NCI-H1105 treated with DMSO at 0.1 percent for 48 hours (cell line): ENCODE measurements at places on chromosomes 6 and 20.
A peak's percentile ranks its signal among the peaks of the same experiment; 100 is the strongest.

DNA sequence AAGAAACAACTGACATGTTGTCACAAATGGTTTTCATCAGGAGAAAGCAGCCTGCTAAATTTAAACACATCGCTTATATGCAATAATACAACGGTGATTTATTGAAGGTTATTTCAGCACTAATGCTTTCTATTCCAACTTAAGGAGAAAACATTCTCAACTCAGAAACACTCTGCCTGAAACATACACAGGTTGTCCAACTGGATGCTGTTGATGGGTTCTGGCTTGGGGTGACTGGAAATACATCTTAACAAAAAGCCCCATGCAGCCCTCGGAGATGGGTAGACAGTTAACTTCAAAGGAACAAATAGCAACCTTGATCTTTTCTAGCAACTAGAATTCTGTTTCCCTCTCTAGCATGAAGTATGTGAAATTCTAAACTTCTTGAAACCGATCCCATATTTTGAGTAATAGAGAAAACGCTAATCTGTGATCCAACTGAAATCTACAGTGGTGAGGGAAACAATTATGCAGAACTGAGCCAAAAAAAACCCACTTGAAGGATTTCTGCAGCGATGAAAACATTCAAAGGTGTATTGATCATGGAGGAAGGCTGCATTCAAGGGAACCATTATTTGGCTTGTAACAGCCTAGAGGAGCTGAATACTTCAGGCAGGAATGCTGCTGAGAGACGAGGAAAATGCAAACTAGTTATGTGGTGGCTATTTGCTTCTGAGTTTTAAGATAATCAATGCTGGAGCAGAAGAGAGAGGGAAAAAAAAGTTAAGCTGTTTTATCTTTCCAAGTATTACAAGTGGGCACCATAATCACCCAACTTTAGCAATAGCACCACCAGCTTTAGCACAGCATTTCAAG lies 6.9 kb downstream of the ZMYND8 start:
- DNase-seq: peak; percentile 21

DNA sequence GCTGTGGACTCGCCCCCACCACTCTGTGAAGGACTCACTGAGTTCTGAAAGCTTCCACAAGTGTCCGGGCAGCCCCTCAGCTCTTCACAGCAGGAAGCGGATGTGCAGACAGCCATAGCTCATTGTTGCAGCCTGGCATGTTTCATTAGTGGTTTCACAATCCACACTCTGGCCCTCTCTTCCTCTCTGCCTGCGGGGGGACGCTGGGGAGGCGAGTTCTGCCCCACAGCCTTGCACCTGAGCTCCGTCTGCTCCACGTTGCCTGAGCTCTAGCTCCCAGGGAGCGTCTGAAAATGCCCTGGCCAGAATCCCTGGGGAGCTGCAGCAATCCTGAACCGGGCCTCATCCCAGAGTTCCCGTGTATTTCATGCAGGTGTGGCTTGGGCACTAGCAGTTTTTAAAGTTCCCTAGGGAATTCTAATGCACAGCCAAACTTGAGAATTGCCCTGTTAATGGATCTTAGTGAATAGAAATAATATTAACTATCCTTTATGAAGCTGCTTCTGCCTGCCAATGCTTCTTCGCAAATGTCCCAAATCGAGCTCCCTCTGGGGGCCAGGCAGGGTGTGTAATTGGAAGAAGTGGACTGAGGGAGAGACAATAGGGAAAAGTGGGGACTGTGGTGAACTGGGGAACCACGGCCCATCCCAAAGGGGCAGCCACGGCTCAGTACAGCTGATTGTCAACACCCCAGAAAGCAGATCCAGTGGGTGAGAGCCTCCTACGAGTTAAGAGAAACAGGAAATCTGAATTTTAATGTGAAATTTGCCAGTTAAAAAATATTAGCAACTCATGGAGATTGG lies 51.5 kb downstream of the CTCFL start:
- peak; percentile 12 for DNase-seq

DNA sequence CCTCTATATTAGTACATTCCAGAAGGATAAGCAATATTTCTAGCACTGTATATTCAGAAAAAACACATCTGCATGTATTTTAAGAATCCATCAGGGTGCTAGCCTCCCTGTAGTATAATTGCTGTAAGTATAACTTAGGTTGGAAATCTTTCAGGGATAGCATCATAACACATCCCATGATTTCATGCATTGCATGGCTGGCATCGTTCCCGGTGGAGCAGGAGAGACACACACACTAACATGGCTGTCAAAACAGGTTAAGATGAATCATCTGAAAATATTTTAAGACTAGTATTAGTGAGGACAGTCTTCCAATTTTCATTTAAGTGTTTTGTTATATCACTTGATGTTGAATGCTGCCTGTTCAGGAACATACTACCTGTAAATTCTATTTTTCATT lies 32.1 kb upstream of the CENPW start:
- DNase-seq: no peak

- no peak for DNase-seq
Measured at GRCh38 chr6:139547122-139547776, 172.8 kb upstream of the CITED2 start.

- DNase-seq: no peak
Measured at GRCh38 chr6:31592396-31592771, 422 bp downstream of the NCR3 start.

DNA sequence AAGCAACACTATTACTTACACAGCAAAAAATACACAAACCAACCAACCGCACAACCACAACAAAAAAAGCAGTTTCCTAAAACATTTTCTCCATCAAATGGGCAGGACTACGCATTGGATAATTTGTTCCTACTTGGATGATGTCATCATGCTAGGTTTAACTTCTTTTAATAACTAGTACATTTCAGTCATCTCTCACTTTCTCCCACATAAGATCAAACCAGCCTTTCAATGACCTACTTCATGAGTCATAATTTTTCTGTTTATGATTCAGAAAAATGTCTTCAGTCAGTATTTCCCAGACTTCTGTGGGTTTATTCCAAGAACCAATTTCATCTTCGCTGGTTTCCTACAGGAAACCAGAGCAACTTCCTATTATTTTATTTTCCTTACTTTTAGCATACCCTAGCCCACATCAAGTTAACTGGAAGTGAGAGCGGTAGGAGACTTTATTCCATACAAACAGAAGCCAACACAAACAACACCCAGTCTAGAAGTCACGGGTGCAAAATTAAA lies 134.2 kb downstream of the GMDS start:
- DNase-seq: no peak

- DNase-seq: no peak
Measured at GRCh38 chr6:144075187-144075586, 20.2 kb downstream of the SF3B5 start.

- DNase-seq: no peak
Measured at GRCh38 chr20:19692100-19692499, 66.0 kb upstream of the RIN2 start.

DNA sequence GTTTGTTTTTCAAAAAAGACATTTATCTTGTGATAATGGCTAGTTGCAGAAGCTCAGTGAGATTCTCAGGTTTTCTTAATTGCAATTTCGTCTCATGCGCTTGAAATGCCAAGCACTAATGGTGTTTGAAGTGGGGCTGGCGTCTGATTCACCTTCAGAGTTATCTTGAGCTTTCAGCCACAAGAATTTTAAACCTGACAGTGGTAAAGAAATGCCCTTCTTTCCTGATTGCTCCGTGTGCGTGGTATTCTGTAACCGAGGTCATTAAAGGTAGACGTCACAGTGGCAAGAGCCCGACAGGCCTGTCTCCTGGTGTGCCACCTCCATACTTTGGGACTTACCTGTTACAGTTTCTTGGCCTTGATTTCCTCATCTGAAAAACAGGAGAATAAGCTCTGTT lies 126.5 kb upstream of the QKI start:
- no peak for DNase-seq

DNA sequence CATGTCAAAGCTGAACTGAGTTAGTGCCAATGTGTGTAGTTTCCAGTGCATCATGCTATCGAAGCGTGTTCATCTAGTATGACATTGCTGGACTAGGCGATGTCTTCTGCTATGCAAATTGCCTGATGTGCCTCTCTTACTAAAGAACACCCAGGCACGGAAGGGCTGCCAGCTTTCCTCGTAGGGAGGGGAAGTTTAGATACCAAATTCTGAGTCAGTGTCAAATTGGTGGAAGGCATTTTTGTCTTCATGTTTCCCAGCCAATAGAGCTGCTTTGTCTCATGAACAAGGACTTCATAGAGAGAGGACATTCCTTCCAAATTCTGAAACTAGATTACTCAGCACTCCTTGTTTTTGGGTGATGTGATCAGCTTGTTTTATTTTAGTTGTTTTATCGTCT lies 320.1 kb downstream of the BTBD3 start:
- no peak for DNase-seq

DNA sequence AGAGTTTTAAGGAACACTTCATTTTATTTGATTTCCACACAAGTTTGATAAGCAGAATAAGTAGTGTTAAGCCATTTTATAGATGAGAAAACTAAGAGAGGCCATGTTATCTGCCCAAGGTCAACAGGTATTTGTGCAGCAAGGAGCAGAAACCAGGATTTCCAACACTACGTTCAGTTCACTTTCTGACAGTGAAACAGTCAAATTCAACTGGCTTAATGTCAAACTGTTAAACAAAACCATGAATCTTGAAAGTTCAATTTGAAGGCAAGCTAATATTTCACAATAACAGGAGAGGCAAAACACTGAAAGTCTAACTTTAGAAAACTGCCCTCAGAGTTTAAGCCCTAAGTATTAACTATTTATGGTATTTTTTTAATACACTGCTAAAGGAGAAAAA lies 32.6 kb downstream of the DTNBP1 start:
- DNase-seq: no peak

DNA sequence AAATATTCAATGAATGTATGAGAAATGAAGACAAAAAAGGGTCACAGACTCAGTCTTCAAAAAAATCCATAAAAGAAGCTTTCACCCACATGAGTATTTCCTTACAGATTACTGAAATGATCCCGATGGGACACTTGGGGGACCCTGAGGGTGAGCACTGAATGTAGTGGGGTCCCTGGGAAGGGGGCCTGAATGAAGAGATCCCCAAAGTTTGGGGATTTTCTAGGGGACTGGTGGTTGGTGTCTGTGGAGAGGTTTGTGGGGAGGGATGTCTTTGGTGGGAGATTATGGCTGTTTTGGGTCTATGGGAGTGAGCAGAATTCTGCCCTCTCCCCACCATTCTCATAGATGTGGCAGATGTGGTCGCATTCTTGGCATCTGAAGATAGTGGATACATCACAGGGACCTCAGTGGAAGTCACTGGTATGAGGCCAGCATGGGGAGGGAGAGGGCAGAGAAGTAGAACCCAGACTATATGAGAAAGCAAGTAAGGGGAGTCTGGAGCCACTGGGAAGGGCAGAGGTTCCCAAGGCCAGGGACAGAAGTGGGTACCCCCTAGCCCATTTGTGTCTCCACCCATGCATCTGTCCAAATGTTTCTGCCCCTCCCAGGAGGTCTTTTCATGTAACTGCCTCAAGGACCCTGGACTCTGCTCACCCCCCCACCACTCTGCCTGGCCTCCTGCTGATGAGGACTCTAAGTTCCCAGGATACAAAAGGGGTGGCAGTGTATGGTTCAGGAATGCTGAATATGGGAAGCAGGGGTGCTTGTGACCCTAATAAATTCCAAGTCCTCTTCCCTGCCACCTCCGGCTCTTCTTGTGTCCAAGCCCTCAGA lies 1.8 kb downstream of the HSD17B8 start:
- no peak for DNase-seq

DNA sequence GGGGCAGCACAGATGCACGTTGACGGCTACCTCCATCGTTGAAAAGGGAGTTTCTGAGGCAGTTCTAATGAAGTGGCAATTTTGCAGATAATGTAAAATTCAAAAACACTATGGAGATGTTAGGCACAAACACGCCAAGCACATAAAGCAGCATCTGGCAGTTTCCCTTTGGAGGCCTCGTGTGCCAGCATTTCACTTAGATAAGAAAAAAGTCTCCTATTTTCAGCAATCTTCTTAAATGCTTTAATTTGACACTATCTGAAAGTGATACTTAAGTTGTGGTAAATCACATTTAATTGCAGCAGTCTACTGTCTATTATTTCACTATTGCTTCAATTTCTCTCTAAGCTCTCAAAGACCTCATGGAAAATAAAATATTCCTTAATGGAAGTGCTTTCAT lies 125.3 kb upstream of the PROKR2 start:
- DNase-seq: peak; percentile 4

- DNase-seq: no peak
Measured at GRCh38 chr20:20668639-20669038, 43.8 kb downstream of the RALGAPA2 start.

DNA sequence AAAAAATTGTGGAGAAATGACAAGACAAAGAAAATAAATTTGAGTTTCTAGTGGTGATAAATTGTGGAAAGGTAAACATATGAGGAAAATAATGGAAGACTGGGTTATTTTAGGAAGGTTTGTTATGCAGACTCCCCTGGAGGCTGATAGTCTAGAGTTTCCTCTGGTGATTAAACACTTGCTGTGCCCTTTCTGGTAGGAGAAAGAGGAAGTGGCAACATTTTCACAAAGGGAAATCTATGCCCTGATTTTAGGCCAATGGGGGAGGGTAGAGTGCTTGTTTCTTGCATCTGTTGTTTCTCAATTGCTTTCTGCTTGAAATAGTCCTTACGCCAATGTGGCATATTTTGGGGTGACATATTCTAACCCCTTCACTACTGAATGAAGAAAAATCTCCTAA lies 129.1 kb upstream of the DOK5 start:
- DNase-seq: no peak

DNA sequence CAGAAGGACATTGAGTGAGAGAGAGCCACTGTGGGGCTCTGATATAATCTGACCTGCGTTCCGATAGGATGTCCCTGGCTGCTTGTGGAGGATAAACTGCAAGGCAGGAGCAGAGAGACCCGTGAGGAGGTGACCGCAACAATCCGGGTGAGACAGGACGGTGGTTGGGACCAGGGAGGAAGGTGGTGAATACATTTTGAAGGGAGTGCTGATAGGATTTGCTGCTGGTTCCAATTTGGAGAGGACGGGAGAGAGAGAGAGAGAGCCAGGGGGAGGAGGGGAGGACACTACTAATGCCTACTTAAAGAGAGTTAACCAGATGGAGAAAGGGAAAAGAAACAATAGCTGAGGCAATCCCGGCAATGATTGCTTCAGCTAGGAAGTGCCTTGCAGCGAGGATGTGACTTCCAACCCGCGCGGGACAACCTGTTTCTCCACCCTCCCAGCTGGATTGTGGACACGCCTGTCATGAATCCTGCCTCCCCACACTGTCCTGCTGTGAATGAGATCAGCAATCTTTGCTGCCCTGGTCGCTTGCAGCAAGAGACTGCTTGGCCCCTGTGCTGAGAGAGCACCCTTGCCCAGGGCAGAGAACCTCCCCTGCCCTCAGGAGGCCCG lies 199.0 kb upstream of the KCNG1 start:
- no peak for DNase-seq

GRCh38 chr20:31945785-31946184 lies 6.1 kb downstream of the PDRG1 start:
- DNase-seq: no peak
